ENCODE measurements at places on chromosomes 3 and 15.

DNA sequence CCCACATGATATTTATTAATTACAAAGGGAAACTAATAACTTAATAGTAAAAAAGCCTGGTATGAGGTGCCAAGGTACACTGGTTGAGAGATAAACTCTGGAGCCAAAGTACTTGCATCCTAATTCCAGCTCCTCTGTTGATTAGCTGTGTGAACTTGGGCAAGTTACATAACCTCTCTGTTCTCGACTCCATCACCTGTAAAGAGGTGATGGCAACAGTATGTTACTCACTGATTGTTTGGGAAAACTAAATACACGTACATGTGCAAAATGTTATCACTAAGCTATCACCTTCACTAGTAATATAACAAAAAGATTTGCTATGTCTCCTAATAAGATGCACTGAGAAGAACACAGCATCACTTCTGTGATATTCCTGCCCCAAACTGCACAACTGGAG, 206.4 kb downstream of the MEX3B start:
- DNase-seq: no peak

DNA sequence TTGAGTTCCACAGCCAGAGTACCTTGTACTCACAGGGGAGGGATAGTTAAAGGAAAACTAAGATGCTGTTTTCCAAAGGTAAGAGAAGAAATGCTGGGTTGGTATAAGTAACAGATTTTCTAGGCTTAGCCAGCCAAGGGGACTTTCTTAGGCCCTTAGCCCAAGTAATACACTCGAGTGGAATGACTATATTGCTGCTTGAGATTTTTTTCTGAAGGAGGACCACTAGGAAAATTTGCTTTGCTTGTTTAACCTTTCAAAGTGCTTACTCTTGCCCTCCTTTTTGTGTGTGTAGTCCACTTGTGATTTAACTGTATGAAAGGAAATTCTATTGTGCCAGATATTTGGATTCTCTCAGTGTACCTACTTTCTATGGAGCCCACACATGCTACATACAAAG, 50.5 kb downstream of the IL5RA start:
- no peak for DNase-seq

- DNase-seq: no peak
These were observed 962 bp downstream of the ATP13A5 start for GRCh38 chr3:193377591-193377990.

DNA sequence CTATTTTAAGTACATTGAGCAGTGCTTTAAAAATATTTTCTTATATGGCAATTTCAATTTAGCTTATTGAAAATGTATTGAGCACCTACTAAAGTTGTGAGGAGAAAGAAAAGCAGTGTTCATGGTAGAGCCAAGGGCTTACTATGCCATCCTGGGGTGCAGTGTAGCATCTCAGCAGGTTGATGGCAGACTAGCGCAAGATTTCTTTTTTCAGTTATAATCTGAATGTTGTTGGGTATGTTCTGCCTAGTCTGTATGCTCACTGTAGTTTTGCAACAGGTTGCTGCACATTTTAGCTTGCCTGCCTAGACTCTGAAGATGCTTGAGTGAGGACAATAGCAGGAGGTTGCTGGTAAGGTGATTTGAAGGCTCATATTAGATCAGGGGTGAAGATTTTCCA, 103.1 kb upstream of the UNC13C start:
- no peak for DNase-seq

DNA sequence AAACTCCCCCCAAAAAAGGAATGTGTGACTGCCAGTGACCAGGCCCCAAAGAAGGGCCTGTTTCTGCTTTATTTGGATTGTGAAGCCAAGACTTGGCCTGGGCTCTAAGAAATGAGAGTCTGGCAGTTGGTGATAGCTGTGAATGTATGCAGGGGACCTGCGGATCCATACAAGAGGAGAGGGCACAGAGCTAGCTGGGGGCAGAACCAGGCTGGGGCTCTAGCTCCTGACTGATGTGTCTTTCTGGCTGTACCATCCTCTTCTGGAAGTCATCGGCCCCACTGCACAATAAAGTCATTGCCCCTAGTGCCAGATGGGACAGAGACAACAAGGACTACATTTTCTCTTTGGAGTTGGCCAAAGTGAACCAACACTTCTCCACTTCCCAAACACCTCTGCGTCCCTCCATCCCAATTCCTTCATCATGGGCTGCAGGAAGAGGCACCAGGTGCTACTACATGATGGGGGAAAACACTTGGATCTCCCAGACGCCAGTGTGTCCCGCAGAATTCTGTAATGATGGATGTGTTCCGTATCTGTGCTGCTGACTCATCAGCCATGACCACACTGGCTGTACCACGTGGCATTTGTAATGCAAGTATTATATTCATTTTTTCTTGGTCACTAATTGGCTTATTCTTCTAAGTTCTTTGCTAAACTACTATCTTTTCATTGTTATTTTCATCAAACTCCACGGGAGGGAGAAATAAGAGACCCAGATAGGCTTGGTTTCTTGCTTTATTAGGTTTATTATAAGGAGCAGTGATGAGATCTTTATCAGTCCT, 1.7 kb upstream of the PLA2G4F start:
- no peak for DNase-seq

- no peak for DNase-seq
These were observed 33.0 kb downstream of the MYZAP start for GRCh38 chr15:57624730-57625129.

DNA sequence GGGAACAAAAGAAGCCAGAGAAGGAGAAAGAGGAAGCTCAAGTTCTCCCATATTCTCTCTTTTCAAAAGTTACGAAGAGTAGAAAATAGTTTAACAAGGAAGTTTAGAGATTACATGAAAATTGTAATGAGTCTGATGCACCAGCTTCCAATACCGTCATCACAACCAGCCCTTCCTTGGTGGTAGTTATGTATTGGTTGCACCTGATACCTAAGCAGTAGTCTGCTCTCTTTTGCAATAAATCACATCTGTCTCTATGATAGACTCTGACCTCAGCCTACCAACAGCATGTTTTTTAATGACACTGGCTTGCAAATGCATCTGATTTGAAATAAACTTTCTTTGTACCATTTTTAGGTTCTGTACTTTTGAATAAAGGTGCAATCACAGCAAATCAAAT, 575.8 kb downstream of the FHIT start:
- DNase-seq: no peak

GRCh38 chr3:192259661-192260060, 467.7 kb downstream of the FGF12 start:
- no peak for DNase-seq
